ENCODE measurements at places on chromosomes 7 and 10. TPM values are rescaled to one million over a fixed set of nuclear protein-coding genes. Genes with fewer than 3 reads are reported as not detected.

GDF2 gene
- not detected for total RNA-seq

C7orf33 gene
- not detected for total RNA-seq

VWC2 gene
- total RNA-seq = not detected

CUBN gene
- 2.6 TPM for total RNA-seq

MGAM2 gene
- total RNA-seq = 10.9 TPM

ZNF25 gene
- 4.3 TPM for total RNA-seq

DNA sequence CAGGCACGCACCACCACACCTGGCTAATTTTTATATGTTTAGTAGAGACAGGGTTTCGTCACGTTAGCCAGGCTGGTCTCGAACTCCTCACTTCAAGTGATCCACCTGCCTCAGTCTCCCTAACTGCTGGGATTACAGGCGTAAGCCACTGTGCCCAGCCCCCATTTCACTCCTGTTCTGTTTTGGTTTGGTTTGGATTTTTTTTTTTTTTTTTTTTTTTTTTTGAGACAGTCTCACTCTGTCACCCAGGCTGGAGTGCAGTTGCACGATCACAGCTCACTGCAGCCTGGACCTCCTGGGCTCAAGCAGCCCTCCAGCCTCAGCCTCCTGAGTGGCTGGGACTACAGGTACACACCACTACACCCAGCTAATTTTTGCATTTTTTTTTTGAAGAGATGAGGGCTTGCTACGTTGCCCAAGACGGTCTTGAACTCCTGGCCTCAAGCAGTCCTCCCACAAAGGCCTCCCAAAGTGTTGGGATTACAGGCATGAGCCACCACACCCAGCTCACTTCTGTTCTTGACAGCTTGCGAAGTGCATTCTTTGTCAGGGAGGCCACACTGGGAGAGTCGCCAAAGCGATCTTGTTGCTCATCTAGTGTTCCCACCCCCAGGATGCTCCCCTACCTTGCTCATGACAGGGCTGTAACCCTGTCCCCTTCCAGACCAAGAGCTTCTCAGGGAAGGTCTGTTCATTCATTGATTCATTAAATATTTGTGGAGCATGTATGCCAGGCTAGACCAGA lies 229.1 kb downstream of the CUX1 start:
- no peak for DNase-seq

DNA sequence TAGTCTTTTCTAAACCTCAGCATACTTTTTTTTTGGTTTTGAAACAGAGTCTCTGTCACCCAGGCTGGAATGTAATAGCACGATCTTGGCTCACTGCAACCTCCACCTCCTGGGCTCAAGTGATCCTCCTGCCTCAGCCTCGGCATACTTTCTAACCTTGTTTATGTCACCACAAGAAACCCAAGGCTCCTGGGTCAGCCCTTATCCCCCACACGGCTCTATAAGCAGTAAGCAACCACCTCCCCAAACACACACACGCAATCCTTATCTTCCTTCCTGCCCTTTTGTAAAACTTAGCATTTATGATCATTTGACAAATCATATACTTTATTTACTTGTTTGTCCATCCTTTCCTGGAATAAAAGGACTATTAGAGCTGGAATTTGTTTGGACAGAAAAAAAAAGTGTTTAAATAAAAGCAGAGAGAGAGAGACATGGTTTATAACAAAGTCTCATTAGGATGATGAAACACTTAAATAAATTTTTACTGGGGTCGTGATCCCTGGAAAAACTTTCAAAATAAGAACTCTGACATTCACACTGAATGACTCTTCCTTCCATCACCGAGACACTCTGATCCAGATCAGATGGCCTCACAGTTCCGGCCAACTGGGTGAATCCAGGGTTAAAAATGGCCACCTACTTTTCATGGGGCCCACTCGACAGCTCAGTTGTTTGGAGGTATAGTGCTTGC lies 72.7 kb upstream of the PIK3CG start:
- no peak for DNase-seq

DNA sequence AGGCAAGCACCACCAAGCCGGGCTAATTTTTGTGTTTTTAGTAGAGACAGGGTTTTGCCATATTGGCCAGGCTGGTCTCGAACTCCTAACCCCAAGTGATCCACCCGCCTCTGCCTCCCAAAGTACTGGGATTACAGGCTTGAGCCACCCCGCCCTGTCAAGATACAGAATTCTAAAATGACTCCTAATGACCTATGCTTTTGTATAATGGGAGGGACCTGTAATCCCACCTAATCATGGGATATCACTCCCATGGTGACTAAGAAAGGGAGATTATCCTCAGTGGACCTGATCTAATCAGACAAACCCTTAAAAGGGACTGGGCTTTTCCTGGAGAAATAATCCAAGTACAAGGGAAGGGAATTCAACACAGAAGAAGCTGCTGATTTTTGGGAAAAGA lies 28.8 kb downstream of the SAMD8 start:
- no peak for DNase-seq

DNA sequence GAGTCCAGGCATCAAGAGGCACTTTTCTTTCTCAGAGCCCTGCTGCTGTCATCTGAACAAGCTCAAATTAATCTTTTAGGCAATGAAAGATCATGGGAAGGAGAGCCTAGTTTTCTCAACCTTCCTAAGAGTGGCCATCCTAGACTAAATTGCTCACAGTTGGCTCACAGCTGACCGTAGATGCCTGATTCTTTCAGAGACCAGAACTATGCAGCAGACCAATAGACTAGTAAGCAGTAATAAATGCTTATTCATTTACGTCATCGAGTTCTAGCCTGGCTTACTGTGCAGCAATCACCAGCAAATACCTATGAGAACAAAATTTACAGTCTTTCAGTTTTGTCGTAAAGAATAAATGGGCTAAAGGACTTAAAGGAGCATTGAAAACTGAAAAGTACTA lies 602.9 kb upstream of the GHITM start:
- DNase-seq = no peak

GRCh38 chr10:12394241-12395033 lies 45.1 kb downstream of the CAMK1D start:
- DNase-seq = peak; percentile 56

- DNase-seq = no peak
These were observed 57.5 kb downstream of the CACNB2 start for GRCh38 chr10:18197706-18198105.

DNA sequence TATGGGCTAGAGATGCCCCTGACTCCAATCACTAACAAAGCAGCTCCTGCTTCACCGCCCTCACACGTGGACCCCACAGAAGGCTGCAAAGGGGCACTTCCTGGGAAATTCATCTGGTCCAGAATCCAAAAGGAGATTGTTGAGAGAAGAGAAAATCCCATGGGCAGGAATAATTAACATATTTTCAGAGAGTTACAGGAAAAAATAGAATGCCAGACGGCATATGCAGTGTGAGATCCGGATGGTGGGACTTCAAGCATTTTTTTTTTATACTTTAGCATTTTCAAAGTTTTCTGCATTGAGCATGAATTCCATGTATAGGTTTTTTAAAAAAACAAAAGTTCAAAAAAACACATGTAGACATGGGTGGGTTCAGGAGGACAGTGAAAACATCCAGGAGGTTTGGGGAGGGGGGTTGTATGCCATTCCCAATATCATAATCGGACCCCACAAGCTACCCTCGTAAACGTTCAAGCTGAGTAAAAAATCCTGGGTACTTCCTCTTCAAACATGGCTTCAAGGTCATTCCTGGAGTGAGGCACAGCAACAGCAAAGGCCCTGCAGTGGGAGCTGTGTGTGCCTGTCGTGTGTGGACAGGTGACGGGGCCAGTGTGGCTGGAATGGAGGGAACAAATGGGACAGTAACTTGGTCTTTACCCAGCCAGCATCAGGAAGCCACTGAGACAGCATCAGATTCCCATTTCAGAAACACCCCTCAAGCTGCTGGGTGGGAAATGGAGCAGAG lies 128.1 kb downstream of the SLIT1 start:
- no peak for DNase-seq

DNA sequence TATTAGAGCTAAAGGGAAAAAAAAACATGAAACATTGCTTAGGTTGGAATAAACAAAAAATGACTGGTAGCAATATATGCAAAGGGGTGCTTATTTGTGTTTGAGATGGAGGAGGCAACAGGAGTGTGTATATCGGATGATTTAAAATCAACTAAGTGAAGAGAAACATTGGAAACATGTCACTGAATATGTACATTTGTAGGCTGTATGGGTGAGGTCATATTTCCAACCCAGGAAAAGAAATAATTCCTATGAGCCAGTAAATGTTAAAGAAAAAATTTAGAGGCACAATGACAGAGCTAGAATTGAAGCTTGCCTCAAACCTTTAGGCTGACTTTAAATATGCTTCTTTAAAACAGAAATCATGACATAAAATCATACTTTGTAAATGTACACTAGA lies 709.0 kb upstream of the SEMA3D start:
- DNase-seq = no peak

- no peak for DNase-seq
These were observed 40.7 kb downstream of the KMT2C start for GRCh38 chr7:152395112-152395511.

DNA sequence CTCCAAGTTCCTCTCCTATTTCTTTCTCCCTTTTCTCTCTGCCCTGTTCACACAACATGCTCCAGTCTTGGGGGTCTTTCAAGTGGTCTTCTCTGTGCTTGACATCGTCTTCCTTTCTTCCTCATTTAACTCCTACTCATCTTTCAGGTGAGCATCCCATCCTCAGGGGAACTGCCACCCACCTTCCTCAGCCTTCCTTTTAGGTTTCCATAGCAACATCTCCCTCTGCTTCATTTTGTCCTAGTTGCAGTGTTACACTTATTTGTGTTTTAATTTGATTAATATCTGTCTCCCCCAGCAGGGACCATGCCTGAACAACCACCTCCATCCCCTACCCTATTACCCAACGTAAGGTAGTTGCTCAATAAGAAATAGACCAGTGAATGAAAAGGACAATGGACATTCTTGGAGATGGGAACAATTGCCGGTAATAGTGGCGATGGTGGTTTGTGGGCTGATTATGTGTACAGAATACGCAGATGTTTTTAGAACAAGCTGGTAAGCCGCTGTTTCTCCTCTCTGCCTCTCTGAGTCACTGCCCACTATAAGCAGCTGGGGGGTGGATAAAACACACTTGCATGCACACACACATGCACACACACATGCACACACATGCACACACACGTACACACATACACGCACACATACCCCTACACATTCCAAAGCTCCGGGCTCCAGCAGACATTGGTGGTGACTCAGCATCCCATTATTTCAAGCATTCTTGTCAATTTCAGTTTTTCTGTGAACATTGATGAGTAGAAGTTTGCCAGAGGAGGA lies 251.6 kb downstream of the GATA3 start:
- no peak for DNase-seq

- DNase-seq = no peak
These were observed 76.1 kb upstream of the LYZL2 start for GRCh38 chr10:30705625-30706149.

- no peak for DNase-seq
These were observed 33.8 kb upstream of the COL1A2 start for GRCh38 chr7:94360926-94361325.

GRCh38 chr7:39488467-39489393 lies 77.5 kb upstream of the YAE1 start:
- DNase-seq = no peak

GRCh38 chr7:104548861-104549260 lies 220.5 kb downstream of the LHFPL3 start:
- DNase-seq = no peak

- DNase-seq = no peak
These were observed 317.5 kb downstream of the WDR11 start for GRCh38 chr10:121168545-121169216.

- DNase-seq = no peak
These were observed 217.1 kb downstream of the PHTF2 start for GRCh38 chr7:78015574-78016260.

DNA sequence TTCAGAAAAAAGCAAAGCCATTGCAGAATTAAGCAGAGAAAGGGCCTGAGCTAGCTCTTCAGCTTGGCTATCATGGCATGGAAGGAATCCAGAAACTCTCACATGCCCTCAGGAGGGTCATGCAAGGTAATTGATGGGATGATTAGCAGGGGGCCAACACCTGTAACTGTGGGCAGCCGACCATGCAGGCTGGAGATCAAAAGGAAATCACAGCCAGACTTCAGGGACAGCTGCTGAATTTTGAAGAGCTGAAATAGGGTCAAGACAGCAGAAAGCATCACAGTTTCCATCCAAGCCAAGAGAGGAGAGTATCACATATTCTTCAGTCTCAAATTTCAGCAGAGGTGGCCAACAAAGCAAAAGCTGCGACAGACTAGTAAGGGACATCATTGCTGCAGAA lies 239.6 kb upstream of the STEAP1 start:
- DNase-seq = no peak

GRCh38 chr10:96772196-96772595 lies 51.9 kb upstream of the PIK3AP1 start:
- no peak for DNase-seq

Measured in body of pancreas (tissue), 4 donors.